ENCODE measurements at places on chromosomes 11 and 22.
A peak's percentile ranks its signal among the peaks of the same experiment; 100 is the strongest.

DNA sequence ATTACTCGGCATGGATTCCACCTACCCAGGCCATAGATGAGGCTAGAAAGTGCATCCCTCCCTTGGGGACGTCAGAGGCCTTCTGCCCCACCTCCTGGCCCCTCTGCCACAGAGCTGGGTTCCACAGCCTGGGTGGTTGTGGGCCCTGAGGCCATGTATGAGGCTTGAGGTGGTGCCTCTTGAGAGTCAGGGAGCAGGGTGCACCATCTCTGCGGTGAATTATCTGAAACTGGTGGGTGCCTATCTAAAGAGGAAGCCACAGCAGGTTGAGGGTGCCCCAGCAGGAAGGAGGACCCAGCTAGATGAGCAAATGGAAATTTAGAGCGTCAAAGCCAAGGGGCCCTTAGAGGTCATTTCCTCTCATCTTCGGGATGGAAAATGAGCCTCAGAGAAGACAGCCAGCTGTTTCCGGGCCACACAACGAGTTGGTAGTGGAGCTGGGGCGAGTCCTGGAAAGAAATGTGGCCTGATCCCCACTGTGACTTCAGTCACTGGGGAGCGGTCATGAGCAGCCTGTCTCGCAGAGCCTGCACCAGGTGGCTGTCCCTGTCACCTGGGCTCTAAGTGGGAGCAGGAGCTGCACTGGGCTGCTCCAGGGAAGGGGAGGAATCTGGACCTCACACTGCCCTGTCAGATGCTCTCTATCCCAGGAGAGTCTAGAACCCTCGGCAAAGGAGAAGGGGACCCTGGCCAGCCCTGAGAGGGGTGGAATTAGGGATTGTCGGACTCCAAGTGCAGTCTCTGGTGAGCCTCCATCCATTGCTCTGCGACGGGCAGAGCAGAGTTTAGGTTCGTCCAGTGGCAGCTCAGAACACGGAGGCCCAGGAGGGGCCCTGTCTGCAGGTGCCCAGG, 7.3 kb downstream of the ADORA2A start:
- no peak for DNase-seq

DNA sequence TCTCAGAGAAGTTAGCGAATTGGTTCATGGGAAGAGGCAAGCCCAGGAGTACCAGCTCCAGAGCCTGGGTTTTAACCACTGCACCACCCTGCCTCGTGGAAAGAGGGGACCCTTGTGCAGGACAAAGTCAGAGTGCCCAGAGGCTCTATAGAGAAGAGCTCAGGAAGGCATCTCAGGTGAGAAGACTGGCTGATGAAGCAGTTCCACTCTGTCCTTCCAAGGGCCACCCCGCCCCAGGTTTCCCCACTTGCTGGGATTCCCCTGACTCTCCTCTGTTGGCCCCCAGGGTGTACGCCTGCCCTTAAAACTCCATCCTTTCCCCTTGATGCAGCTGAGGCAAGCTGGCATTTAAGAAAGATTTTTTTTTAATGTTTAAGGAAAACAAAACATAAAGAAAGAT, 265.8 kb downstream of the BUD13 start:
- no peak for DNase-seq

DNA sequence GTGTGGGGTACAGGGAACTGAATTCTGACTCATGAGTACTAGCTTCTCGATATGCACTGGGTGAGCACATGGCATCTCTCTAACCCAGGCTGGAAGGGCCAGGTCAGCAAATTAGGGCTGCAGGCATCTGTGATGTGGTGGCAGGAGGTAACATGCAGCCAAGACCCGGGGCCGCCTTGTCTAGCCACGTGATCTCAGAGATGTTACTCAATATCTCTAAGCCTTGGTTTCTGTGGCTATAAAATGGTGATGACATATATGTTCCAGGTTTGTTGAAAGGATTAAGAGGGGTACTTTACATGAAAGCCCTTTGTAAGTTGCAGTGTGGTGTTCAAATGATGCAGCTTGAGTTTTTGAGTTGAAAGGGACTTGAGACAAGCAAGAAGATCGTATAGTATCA, 3.2 kb downstream of the ST14 start:
- DNase-seq: peak; percentile 22

DNA sequence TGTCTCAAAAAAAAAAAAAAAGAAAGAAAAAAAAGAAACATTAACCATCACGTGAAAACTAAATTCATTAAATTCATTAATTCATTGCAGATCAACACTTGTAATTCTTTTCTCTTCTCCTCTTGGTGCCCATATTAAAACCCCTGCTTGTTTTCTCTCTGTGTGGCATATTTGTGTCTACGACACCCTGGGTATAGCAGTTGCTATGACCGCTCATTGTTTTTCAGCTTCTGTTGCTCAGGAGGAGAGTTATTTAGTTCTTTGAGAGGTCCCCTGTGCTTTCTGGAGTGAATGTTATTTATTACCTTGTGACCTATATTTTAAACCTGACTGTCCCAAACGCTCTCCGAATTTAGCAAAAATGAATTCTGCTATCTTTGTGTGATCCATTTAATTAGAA, 62.3 kb upstream of the CLMP start:
- no peak for DNase-seq

GRCh38 chr11:81673001-81673400, 1060.7 kb downstream of the FAM181B start:
- no peak for DNase-seq

DNA sequence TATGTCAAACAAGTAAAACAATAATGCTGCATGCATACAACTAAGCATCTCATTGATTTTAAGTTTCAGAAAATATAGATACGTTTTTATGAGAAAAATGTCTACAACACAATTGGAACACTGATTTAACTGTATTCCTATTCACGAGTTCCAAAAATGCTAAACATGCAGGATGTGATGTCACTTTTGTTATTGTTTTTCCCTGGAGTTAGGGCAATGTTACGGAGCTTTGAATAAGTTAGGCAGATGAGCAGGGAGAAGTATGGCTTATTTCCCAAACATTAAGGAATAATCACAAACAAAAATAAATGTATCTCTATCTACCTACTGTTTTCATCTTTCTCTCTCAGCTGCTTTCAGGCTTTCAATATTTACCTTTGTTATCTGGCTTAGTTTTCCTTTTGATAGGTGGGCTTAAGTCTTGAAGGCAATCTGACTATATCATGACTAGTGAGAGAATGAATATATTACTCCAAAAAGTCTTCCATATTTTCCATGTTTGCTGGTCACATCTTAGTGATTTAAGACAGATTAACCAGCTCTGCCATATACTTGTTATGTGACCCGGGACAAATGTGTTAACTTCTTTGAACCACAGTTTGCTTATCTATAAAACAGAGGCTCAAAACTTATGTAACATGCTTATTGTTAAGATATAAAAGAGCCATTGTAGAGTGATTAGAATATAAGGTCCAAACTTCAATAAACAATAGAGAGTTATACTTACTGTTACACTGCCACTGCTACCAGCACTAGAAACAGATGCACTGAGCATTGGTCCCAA, 854.4 kb upstream of the CCDC90B start:
- no peak for DNase-seq

DNA sequence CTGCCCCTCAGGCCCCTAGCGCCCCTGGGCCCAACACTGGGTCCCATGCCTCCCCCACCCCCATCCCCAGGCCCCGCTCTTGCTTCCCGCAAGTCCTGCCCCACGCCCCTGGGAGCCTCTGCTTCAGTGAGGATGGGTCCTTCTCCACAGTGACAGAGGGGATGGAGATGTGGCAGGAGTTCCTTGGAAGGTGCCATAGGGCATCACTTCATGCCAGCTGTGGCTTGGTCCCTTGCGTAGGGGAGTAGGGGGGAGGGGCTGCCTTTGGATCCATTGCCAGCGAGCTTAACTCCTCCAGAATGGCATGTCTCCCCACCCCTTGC, 9.5 kb upstream of the TBC1D22A start:
- no peak for DNase-seq

GRCh38 chr11:8612522-8612921, 18.5 kb upstream of the STK33 start:
- no peak for DNase-seq

GRCh38 chr22:41447435-41448188, 1.0 kb upstream of the TOB2 start:
- peak; percentile 64 for DNase-seq

GRCh38 chr11:27701355-27702105, 1.3 kb upstream of the BDNF start:
- DNase-seq: peak; percentile 84

DNA sequence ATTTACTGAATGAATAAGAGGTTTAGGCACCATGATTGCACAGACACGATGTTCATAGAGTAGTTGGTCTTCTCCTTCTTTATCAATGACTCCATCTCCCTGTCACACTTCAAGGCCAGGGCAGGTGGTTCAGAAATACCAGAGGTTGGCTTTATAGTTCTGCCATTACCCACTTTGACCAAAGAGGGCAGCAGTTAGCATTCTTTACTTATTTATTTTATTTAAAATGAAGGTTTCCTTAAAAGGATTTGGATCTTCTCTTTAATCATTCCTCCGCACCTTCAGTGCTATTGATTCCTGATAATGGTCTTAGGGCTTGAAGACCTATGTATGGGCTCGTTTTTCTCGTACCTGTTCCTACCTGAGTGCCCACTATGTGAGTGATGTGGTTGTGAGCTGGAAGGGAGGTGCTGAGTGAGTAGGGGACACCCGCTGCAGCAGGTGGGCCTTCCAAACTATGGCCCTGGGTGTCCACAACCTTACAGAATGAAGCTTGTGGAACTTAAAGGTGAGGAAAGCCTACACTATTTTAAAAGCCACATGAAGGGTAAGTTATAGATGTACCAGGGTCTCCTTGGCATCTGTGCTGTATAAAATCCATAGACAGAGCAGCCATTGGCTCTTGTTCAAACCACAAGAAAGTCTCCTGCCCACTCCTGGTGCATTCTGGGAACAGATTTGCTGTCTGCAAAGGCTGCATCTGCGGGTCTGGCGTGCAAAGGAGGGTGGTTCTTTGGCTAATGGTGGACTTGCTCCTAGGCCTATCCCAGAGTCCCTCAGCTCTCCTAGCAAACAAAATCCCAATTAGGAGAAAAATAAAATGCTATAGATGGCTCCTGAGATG, 35.0 kb downstream of the TIMP3 start:
- DNase-seq: peak; percentile 27

- peak; percentile 65 for DNase-seq
Observed at GRCh38 chr11:28123151-28123581, 15.0 kb downstream of the METTL15 start.

DNA sequence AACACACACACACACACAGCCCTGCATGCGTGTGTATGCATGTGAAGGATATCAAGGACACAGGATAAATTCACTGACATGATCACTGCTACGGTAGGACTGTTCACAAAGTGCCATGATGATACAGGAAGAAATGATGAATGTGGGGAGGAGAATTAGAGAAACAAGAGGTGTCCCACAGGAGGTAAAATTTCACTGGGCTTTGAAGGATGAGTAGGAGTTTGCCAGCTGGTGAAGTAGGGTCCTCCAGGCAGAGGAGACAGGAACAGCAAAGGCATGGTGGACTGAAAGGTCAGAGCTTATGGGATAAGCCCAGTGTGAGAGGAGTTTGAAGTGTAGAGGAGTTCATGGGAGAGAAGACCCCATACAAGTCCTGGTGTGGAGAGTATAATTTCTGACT, 18.6 kb downstream of the NECTIN1 start:
- no peak for DNase-seq

DNA sequence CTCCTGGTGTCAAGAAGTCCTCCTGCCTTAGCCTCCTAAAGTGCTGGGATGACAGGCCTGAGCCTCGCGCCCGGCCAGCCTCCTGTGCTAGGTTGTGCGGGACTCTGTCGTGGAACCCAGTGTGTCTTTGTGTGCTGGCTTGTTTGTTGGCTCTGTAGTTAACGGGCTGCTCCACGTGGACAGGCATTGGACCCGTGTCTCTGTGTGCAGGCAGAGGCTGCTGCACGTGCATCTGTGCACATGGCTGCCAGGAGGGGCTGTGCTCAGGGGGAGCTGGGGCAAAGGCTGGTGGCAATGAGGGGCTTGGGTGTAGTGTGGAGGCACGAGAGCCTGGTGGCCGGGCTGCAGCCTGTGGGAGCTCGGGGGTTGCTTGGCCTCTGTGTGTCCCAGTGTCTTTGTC, 121.3 kb upstream of the ALDH3B2 start:
- DNase-seq: no peak

DNA sequence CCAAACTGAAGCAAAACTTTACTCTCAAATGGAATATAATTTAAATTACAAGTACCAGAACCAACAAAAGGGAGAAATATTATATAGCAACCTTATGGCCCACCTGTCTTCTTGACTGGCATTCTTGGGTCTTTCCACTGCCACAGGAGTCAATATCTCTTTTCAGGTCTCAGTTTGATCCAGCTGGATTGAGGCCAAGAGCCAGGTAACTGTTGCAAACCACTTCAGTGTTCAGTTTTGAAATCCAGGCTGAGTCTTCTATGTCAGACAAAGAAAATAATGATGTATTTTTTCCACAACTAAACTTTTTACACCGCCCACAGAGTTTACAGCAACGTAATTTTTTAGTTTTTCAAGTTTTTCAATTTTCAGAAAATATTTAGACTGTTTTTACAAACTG, 648 bp downstream of the DLG2 start:
- no peak for DNase-seq

DNA sequence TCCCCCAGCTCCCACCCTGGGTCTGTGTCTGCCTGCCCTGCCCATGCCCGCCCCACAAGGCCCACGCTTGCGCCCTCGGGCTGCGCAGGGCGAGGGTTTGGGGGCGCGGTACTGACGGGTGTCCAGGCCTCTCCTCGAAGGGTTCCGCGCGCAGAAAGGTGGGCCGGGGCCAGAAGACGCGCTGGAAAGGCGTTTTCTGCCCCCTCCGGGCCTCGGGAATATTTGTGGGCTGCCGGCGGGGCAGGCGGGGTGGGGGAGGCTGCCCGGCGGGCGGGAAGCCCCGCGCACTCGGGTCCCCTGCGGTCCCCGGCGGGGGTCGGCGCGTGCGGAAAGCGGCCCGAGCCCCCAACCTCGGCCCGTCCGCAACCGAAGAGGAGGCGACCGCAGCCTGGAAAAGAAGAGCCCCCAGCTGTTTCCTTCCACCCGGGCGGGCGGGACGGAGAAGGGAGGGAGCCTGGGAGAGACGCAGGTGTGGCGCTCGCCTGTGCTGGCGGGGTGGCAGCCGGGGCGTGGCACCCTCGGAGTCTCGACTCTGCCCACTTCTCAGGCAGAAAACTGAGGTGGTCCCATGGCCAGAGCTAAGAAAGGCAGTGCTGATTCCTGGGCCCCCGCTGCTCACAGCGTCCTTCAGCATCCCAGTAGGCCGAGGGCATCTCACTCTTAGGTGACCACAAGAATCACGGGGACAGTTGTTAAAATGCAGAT, 59.0 kb downstream of the THAP12 start:
- DNase-seq: no peak

DNA sequence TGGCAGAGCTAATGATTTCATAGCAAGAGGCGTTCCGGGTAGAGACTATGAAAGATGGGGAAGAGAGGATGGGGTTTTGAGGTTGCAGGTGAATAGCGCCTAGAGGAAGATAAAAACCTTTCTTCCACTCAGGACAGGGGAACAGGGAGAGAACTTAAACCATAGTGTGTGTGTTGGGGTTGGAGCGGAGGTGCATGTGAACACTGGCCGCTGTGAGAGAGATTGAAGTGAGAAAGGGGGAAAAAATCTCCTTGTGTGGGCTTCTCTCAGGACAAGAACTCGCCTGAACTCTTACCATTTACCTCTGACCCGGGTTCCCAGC, 3.4 kb downstream of the BSX start:
- DNase-seq: no peak

GRCh38 chr22:46545086-46545792, 7.8 kb upstream of the CELSR1 start:
- no peak for DNase-seq

Data from EL (cell line).